Stromal cell of bone marrow (primary cell): ENCODE measurements at places on chromosomes 1 and 21.

DNA sequence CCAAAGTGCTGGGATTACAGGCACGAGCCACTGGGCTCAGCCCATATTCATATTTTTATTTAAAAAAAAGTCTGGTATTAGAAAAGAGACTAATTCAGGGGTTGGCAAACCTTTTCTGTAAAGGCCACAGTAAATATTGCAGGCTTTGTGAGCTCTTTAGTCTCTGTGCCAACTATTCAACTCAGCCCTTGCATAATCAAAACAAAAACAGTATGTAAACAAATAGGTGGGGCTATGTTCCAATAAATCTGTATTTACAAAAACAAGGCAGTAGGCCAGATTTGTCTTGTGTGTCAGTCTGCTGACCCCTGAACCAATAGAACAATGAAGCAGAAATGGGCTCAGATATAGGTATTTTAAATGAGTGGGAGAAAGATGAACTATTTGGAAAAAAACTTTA, 49.3 kb downstream of the CDC42BPA start:
- no peak for DNase-seq

GRCh38 chr1:28104866-28105467, 16.6 kb upstream of the EYA3 start:
- DNase-seq, result no peak

DNA sequence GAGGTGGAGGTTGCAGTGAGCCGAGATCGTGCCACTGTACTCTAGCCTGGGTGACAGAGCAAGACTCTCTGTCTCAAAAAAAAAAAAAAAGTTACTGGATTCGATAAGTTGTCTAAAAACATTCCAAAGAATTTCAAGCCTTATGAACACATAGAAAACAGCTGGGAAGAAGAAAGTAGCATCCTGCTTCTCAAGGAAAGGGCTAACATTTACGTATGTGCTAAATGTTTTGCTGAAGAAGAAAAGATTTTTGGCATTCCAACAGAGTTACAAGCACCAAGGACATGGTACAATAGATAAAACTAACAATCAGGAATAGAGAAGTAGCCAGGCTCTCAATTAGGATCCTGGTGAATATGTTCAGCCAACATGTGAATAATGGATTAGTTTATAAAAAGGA, 69.8 kb downstream of the HFM1 start:
- DNase-seq, result no peak

GRCh38 chr1:40386359-40386723, 12.8 kb downstream of the SMAP2 start:
- no peak for DNase-seq

- no peak for DNase-seq
These were observed 22.1 kb downstream of the PLEKHA6 start for GRCh38 chr1:204337583-204337982.

- no peak for DNase-seq
These were observed 7.0 kb downstream of the GPR37L1 start for GRCh38 chr1:202129453-202130296.

DNA sequence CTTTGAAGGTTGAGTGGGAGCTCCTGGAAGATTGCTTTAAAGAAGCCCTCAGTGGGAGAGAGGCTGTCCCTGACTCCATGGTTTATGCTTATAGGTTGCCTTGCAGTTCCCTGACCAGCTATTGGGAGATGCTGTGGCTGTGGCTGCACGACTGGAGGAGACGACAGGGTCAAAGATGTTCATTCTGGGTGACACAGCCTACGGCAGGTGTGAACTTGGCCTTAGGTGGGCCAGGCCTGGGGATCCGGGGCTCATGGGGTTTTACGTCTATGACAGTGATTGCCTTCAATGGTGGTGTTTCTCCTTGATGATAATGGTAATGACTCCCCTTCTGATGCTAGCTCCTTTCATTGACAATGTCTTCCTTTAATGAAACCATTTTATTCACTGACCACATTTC, 692 bp downstream of the DPH2 start:
- DNase-seq, result no peak

DNA sequence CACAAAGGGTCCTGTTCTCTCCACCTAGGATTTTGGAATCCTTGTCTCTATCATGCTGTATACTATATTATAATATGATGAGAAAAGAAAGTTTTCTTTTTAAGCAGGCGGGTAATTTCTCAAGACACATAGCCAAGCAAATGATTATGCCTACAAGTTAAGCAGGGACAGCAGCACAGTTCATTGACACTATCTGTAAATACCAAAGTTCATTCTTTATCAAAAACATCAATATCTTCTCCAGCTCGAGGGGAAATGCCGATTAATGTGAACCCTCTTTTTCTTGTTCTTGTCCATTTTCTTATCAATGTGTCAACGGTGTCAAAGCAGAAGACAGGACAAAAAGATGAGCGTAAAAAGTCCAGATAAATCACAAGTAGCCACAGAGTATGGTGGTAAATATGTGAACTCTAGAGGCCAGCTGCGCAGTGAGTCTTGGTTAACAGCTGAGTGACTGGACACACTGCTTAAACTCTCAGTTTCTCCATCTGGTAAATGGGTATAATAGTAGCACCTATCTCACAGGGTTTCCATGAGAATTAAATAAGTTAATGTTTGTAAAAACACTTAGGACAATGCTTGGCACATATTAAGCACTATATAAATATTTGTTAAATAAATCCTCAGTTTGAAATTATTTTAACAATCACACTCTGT, 30.9 kb downstream of the LPAR3 start:
- DNase-seq, result no peak

GRCh38 chr1:201578008-201578888, 39.3 kb downstream of the NAV1 start:
- no peak for DNase-seq

DNA sequence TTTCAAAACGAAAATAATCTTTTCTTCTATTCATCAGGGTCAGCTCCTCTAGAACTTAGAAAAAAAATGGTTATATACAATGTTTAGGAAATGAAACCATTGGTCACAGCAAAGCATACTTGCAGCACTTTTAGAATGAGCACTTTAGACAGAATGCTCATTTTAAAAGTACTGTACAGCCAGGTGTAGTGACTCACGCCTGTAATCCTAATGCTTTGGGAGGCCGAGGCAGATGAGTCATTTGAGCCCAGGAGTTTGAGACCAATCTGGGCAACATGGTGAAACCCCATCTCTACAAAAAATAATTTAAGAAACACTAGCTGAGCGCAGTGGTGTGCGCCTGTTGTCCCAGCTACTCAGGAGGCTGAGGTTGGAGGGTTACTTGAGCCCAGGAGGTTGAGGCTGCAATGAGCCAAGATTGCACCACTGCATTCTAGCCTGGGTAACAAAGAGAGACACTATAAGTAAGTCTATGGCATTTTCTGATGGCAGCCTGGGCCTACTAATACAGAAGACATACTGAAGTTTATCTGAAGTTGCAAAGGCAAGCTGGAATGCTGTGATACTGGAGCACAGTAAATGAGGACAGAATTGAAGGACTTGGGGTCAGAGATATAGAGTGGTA, 48.9 kb upstream of the ZNF326 start:
- DNase-seq, result no peak

- no peak for DNase-seq
These were observed 8.7 kb downstream of the CTNNBIP1 start for GRCh38 chr1:9901148-9902059.

GRCh38 chr1:165542647-165543046, 1.2 kb upstream of the LRRC52 start:
- no peak for DNase-seq
